ENCODE measurements at places on chromosomes 4 and X.

GRCh38 chrX:23008431-23009099, 8.8 kb downstream of the DDX53 start:
- no peak for DNase-seq

DNA sequence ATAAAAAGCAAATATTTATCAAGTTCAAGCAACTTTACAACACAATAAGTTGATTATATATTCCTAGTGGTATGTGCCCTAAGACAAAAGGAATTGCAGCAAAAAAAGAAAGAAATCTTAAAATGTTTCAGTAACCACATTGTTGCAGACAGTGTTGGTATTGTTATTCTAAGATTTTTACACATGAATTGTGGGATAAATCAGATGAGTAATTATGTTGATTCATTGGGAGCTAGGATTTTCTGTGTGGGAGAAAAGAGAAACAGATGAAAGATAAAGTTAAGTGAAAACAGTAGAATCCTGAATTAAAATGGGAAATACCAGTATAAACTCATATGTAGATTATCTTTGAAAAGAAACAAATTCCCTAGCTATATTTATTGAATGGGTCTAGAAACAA, 362.4 kb downstream of the PPP3CA start:
- DNase-seq: no peak

DNA sequence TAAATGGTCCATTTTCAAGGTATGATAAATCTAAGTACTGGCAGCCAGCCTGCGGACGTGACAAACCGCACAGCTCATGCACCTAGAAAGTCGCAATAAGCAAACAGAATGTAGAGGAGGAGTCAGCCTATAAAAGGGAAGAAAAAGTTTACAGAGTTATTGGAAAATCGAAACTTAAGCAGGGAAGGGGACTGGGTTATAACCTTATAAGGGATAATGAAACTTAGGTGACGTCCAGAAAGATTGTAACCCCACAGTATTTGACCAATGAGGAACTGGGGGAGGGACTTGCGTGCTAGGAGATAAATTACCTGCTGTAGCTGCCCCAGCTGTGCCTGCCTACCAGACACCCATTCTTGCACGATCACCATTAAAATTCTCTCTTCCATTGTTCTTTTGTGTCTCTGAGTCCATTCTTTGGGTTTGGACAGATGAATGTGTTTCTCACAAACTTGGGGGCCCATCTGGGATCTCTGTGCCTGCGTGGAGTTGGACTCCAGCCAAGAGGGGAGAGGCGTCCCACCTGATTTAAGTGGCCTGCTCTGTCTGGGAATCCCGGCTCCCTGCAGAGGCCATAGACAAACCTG, 61.0 kb downstream of the ZCCHC12 start:
- no peak for DNase-seq

- no peak for DNase-seq
Measured at GRCh38 chr4:30959781-30960485, 239.8 kb downstream of the PCDH7 start.

- no peak for DNase-seq
Measured at GRCh38 chrX:149641432-149641831, 9.8 kb upstream of the TMEM185A start.

DNA sequence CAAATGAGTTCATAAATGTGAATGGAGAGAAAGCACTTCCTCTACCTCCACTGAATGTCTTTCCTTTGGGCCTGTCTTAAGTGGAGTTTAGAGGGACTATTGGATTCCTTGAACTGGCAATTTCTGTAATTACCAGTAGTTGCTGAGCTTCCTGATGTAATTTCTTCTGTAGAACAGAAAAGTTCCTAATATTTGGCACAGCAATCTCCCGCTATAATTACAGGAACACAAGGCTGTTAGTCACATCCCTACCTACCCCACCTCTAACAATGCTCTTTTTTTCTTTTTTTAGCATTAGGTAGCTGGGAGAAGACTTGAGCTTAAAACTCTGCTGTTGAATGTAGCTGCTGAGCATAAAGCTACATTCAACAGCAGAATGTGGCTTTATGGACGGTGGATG, 24.8 kb upstream of the RBPJ start:
- no peak for DNase-seq

GRCh38 chr4:124753941-124754581, 41.5 kb upstream of the ANKRD50 start:
- DNase-seq: no peak

GRCh38 chr4:183345261-183345660, 23.0 kb upstream of the CLDN24 start:
- no peak for DNase-seq

GRCh38 chrX:23953908-23954269, 46.1 kb downstream of the CXorf58 start:
- no peak for DNase-seq

DNA sequence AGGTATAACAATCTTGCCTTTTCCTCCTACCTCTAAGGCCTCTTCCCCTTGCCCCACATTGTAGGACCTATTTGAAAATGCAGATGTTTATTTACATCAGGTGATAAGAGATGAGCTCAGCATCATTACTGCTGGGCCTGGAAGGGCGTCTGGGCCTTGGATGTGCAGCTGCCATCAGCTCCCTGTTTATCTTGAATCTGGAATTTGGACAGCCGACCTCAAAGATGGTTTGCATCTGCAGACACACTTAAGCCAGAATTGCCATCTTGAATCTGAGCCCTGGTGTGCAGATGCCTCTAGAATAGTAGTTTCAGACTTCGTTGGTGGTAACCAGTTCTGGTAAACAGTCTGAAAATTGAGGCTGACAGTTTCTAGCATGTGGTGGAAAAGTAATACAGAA, 59.0 kb downstream of the FAM193A start:
- no peak for DNase-seq

GRCh38 chr4:7674706-7675105, 240.0 kb upstream of the PSAPL1 start:
- no peak for DNase-seq

- DNase-seq: no peak
Measured at GRCh38 chr4:40299811-40300292, 35.3 kb upstream of the CHRNA9 start.

All from activated CD4-positive, alpha-beta T cell treated with anti-CD3 and anti-CD28 coated beads, Interleukin-2, amount 50 U/mL, for 1 hour (primary cell).